Heart right ventricle (tissue), 16 donors: ENCODE measurements at places on chromosomes 12 and 14.

DNA sequence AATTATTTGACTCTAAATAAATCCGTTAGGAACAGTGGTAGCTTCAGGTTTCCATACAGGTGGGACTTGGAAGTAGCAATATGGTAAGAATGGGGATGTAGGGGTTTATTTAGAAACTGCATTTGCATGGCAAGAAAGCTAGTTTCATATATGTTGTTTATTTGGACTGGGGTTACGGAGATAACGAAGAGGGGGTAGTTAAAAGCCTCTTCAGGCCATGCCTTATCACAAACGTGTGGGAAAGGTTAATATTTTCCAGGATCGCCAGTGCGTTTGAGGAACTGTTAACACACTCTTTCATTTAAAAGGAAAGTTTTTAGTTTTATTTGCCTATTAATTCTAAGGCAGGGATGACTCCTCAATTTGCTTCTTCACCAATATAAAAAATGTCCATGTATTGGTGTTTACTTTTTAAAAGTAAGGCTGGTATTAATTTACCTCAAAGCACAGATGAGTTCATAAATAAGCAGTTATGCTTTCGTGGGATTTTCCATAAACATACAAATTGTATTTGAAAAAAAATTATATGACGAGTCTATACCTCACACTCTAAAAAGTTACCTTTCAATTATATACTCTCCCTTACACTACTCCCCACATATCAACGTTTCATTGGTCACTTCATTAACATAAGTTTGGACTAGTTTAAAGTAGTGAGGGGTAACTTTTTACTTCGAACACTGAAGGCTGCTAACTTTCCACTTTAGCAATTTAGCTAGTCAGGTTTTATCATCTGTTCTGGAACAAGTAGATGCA lies 814 bp downstream of the RAB2B start:
- H3K27ac ChIP-seq = peak overlapping the region; percentile 90
- H3K36me3 ChIP-seq = peaks cover 26% of the 10 kb centered on the region
- H3K4me1 ChIP-seq = peaks cover 24% of the 10 kb centered on the region
- no peak for DNase-seq
- peak overlapping the region; percentile 81 for H3K4me3 ChIP-seq
- H3K27me3 ChIP-seq = no peaks in the 10 kb centered on the region

DNA sequence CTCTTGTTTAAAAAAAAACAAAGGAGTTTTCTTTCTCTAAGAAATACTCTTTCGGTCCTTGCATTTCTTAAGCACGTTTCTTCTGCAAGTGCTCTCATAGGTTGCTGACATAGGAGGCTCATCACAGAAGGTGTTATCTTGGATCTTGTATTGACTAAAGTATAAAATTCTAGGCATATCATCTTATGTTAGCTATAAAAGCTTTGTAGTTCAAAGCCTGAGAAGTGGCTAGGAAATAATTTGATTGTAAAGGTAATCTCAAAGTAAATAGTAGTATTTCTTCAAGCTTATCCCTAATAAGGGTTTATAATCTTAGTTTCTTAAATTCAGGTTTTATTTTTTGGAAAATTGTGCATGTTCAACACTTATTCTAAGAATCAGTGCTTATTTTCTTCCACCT lies 778.9 kb downstream of the TMTC2 start:
- H3K27me3 ChIP-seq = no peaks in the 10 kb centered on the region
- no peak overlapping the region for H3K27ac ChIP-seq
- H3K4me1 ChIP-seq = no peaks in the 10 kb centered on the region

DNA sequence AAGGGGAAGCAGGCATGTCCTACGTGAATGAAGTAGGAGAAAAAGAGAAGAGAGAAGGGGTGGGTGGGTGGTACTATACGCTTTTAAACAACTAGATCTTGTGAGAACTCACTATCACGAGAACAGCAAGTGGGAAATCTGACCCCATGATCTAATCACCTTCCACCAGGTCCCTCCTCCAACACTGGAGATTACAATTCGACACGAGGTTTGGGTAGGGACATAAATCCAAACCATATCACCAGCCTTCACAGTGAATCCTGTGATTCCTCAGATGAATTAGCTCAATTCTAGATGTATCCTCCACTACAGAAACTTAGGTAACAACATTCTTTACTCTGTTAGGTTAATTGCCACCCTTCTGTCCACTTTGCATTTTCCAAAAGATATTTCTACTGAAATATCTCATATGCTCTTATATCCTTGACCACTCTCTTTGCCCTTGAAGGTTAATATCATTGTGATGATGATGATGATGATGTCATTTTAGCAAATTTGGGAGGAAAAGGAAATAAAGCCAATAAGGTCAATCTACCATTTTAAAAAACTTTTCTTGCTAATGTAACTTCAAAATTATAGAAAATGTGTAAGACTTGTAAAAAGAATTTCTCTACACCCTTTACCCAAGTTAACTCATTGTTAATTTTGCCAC lies 23.2 kb upstream of the CCNT1 start:
- peaks cover 14% of the 10 kb centered on the region for H3K27me3 ChIP-seq
- no peak overlapping the region for H3K4me3 ChIP-seq
- H3K27ac ChIP-seq = no peak overlapping the region
- DNase-seq = no peak
- no peaks in the 10 kb centered on the region for H3K4me1 ChIP-seq

DNA sequence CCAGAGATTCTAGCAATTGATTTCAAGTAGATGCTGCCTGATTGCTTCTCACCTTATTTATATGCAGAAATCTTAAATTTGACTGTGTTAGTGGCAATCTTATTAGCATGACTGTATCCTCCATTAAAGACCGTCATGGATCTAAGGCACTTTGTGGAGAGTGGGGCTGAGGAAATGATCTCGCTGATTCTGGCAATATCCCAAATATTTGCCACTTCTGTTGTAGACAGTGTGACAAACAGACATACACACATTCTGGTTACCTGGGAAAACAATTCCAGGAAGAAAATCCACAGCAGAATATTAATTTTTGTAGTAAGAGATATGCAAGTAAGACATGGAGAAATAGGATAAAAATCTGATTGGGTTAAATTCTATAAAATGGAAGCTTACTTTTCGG lies 269.0 kb upstream of the G2E3 start:
- no peaks in the 10 kb centered on the region for H3K27me3 ChIP-seq
- no peak for DNase-seq
- no peaks in the 10 kb centered on the region for H3K36me3 ChIP-seq
- no peaks in the 10 kb centered on the region for H3K4me1 ChIP-seq
- no peak overlapping the region for H3K4me3 ChIP-seq

GRCh38 chr14:70701610-70702009 lies 59.9 kb downstream of the TTC9 start:
- H3K36me3 ChIP-seq = no peaks in the 10 kb centered on the region
- H3K4me3 ChIP-seq = no peak overlapping the region
- DNase-seq = no peak
- H3K4me1 ChIP-seq = peaks cover 16% of the 10 kb centered on the region

DNA sequence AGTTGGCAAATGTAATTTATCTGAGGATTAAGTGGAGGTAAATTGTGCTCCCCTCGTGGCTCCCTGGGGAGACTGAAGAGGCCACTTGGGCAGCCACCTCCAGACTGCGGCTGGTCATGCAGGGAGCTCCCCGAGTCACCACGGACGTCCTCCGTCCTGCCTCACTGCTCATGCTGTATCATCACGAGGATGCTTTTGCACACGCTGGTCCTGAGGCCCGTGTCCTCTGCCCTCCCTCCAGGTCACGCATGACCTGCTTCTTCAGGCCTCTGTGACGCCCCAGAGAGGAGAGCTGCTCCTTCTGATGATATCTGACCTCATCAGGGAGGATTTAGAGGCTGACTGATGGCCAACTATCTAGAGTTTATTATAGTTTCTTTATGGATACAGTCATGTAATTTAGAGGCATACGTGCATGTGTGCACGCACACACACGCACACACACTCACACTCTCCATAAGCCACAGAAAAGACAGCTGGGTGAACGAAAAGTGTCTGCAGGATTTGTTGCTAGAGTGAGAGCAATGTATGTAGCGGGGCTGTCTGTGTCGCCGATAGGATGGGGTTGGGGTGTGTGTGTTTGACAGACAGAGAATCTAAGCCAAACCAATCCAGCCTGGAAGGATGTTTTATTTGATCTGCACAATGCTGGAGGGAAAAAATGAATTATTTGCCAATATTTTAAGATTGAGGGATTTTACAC lies 160.0 kb downstream of the ADGRD1 start:
- no peak overlapping the region for H3K4me3 ChIP-seq
- no peaks in the 10 kb centered on the region for H3K36me3 ChIP-seq
- no peak overlapping the region for H3K27ac ChIP-seq
- H3K27me3 ChIP-seq = no peaks in the 10 kb centered on the region
- DNase-seq = no peak

DNA sequence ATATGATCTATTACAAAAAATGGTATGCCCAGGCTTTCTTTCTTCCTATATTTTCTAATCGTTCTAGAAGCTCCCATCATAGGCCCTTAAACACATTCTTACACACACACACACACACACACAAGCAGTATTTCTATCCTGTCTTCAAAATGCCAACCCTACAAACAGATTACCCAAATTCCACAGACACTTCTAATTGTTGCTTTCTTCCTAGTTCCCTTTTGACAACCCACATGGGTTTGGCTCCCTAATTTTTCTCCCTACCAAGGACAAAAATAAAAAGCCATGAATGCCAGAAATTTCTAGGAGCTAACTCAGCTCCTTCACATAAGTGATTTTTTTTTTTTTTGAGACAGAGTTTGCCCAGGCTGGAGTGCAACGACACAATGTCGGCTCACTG lies 60.3 kb upstream of the NTF3 start:
- H3K36me3 ChIP-seq = no peaks in the 10 kb centered on the region
- no peak overlapping the region for H3K4me3 ChIP-seq
- DNase-seq = no peak
- H3K27ac ChIP-seq = no peak overlapping the region

DNA sequence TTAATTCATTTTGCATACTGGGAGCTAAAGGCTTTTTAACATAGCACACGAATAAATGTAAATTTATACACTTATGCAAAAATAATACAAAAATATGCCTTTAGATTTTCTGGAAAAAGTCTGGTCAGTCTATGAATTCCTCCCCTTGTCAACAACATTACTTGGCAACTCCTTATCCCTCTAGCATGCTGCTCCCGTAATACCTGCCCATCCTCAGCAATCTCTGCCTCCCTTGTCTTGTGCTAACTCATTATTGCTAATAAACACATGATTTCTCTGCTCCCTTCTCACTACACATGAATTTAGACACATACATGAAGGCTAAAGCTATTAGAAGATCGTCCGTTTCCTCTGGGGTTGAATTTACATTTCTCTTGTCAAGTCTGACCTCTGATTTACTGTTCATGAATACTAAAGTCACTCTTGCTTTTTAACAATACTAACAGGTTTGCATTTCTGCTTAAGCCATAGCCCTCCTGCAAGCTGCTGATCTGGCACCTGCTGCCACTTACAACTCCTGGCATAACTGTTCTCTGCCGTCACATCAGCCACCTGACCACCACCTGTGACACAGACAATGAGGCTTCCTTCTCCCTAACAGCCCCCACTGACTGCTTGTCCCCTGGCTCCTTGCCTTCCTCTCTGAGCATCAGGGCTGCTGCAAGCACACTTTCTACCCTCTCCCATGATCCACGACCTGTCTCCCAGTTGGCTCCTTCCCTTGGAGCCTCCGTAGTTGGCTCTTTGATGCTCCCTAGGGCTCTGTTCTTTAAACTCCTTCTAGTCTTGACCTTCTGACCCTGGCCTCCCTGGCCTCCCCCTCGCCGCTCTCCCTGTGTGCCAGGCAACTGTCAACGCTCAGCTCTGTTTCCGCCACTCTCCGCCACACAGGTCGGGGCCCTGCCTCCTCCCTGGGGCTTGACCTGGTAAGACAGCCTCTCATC lies 177.6 kb downstream of the CALM1 start:
- no peaks in the 10 kb centered on the region for H3K27me3 ChIP-seq
- no peak overlapping the region for H3K4me3 ChIP-seq
- H3K27ac ChIP-seq = peak overlapping the region; percentile 67
- peak; percentile 71 for DNase-seq

GRCh38 chr14:103188810-103189480 lies 65.7 kb downstream of the TNFAIP2 start:
- H3K36me3 ChIP-seq = no peaks in the 10 kb centered on the region
- H3K27me3 ChIP-seq = peaks cover 32% of the 10 kb centered on the region
- H3K27ac ChIP-seq = no peak overlapping the region

- no peak overlapping the region for H3K4me3 ChIP-seq
- peak overlapping the region; percentile 66 for H3K27ac ChIP-seq
- DNase-seq = no peak
- H3K27me3 ChIP-seq = no peaks in the 10 kb centered on the region
- H3K36me3 ChIP-seq = no peaks in the 10 kb centered on the region
These were observed 59.4 kb downstream of the ITPK1 start for GRCh38 chr14:93056166-93056839.

DNA sequence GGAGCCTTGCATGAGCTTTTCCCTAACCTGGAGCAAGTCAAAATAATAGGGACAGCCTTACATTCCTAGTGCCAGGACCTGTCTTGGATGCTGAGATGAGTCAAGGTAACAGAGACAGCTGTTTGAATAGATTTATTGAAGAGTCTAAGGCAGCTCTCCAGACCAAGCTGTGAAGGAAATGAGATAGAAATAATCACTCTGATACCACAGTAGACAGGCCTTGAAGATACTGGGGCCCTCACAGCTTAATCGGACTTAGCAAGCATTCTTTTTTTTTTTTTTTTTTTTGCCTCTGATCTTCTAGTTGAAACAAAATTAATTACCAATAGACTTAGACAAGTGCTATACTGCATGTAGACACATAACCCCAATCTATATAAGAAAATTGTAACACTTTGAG lies 3.1 kb upstream of the RNASE9 start:
- H3K36me3 ChIP-seq = no peaks in the 10 kb centered on the region
- H3K27me3 ChIP-seq = no peaks in the 10 kb centered on the region
- H3K4me3 ChIP-seq = no peak overlapping the region
- H3K27ac ChIP-seq = no peak overlapping the region
- no peak for DNase-seq

DNA sequence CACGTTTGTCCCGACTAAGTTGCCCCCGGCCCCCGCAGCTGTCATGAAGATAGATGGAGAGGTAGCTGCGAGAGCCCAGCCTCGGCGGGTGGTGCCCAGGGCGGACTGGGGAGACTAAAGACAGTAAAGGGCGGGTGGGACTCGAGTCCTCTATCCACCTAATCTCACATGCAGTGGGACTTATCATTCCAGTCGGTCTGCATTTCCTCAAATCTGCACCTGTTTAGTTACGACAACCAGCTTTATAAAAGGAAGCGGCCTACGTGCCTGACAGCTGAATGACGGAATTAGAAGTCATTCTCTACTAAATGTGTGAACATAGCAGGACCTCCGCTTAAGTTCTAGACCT lies 109.8 kb upstream of the EGLN3 start:
- peaks cover 2% of the 10 kb centered on the region for H3K27me3 ChIP-seq
- no peaks in the 10 kb centered on the region for H3K36me3 ChIP-seq
- DNase-seq = no peak
- H3K4me1 ChIP-seq = peaks cover 44% of the 10 kb centered on the region

GRCh38 chr14:38775986-38776385 lies 327.0 kb downstream of the SEC23A start:
- no peaks in the 10 kb centered on the region for H3K27me3 ChIP-seq
- DNase-seq = no peak
- H3K36me3 ChIP-seq = no peaks in the 10 kb centered on the region
- no peaks in the 10 kb centered on the region for H3K4me1 ChIP-seq
- no peak overlapping the region for H3K27ac ChIP-seq
- H3K4me3 ChIP-seq = no peak overlapping the region
